Heart right ventricle (tissue), 16 donors: ENCODE measurements at places on chromosomes 16 and 17. TPM values are rescaled to one million over a fixed set of nuclear protein-coding genes. Genes with fewer than 3 reads are reported as not detected.

The TMEM88 gene
- 12.3 TPM for total RNA-seq

DNA sequence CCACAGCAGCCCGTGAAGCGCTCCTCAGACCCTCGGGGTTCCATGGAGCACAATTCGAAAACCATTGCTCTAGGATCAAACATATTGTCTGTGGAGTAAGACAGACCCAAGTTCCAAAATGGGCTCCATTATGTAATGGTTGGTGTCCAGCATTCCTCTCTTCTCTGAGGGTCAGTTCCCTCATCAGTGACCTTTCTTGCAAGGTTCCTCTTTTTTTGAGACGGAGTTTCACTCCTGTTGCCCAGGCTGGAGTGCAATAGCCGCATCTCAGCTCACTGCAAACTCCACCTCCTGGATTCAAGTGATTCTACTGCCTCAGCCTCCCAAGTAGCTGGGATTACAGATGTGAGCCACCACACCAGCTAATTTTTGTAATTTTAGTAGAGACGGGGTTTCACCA, 28.4 kb downstream of the PLXDC1 start:
- H3K27ac ChIP-seq: no peak overlapping the region
- H3K36me3 ChIP-seq: no peaks in the 10 kb centered on the region
- H3K4me1 ChIP-seq: peaks cover 7% of the 10 kb centered on the region
- H3K27me3 ChIP-seq: no peaks in the 10 kb centered on the region
- H3K4me3 ChIP-seq: no peak overlapping the region
- DNase-seq: no peak

DNA sequence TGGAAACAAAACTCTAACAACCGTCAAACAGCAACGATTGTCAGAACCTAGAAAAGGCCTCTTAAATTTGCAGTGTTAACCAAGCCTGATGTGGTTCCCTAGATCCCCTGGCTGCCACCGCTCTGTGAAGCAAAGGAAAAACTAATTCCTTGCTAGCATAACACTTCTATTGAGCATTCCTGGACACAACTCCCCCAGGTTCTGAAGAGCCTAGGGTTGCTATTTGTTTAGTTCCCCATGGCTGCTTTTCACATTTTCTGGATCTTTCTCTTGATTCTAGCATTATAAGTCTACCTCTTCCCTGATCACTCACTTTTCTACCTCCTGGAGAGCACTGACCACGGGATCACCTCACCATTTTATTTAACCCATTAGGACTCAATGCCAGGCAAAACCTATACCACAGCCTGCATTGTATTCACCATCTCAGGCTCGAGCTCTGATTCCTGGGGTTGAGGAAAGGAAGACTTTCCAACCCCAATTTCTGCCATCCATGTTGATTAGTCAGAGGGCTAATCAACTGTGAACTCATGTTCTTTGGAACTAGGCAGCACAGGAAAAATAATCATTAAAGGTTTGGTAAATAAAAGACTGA, 692 bp upstream of the KCNJ16 start:
- no peak overlapping the region for H3K27ac ChIP-seq
- no peak for DNase-seq
- no peaks in the 10 kb centered on the region for H3K27me3 ChIP-seq
- H3K4me3 ChIP-seq: no peak overlapping the region

DNA sequence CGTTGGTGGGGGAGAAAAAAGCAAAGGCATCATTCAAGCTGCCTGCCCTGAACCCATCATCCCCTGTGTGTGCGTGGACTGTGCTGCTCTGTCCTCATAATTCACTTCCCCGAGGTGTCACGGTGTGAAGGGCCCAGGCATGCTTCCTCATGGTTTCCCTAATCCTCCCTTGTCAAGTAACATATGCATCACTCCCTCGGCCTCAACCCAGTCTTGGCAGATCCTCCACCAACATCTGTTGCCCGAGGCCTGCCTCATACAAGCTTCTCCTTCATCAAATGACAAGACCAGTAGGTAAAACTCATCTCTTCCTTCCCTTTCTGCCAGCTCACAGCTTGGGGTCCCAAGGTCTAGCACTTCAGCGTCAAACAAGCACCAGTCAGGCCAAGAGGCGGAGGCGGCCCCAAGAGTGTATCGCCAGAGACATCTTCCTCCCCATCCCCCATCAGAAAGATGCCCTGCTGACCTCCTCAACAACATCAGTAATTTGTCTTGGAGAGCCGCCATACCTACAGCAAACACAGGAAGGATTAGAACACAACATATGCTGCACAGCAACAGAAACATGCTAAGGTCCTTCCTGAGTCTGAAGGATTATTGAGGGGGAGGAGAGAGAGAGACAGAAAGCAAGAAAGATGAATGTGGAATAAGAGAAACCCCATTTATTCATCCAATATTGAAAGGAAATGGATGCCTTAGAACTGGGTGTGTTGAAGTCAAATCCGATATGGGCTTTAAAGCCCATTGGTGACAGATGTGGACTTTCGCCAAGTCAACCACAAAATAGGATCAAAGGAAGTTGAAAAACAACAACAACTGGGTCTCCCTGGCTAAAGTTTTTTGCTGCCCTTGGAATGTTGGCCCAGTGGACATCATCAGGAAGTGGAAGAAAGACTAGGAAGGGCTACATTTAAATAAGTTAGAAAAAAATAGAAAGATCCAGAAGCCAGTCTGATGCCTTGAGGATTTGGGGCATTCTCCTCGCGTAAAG, 38.4 kb downstream of the SOX9 start:
- no peak for DNase-seq
- H3K27ac ChIP-seq: no peak overlapping the region
- no peak overlapping the region for H3K4me3 ChIP-seq
- no peaks in the 10 kb centered on the region for H3K36me3 ChIP-seq
- no peaks in the 10 kb centered on the region for H3K27me3 ChIP-seq
